ENCODE measurements at places on chromosomes 16 and 17.

GRCh38 chr17:51435171-51435552, 174.8 kb downstream of the UTP18 start:
- no peak for DNase-seq

DNA sequence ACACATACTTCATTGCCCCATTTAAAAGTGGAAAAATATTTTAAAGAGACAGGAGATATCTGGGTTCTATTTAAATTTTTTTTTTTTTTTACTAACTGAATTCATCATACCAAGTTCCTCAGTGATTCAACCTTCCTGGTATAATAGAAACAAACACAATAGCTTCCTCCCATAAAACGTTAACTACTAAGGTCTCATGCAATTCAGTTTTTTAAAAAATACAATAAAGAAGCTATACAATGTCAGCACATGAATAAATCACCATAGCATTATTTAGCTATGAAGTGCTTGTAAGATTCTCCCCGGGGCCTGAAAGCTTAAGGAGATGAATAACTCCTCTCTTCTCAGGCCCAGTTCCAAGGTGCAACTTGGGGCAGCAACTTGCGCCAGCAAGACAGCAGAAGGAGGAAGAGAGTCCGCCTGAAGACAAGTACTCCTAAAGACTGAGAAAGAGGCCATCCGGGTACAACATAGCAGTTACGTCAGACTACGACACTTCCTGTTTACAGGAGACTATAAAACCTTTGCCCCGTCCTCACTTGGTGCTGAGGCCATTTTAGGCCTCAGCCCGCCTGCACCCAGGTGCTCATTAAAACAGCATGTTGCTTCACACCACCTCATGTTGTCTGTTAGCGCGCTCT, 81.5 kb downstream of the MYO1D start:
- no peak for DNase-seq

DNA sequence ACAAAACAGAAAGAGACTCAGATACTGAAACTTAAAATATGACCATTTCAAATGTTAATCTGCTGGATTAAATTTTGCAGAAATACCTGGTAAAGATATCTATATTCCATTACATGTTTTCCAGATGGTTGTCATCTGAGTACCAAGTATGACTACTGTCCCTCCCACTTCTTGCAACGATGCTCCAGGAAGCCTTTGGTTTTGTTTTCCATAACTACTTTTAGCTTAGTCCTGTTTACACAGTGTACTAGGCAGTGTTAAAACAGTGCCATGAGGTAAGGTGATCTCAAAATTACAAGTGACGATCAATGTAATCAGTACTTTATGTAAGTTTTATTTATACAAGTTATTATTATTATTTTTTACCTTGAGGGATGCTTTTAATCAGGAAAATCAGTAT, 17.8 kb downstream of the SMARCE1 start:
- DNase-seq: no peak

- no peak for DNase-seq
Observed at GRCh38 chr17:15468126-15468525, 705 bp upstream of the CDRT4 start.

DNA sequence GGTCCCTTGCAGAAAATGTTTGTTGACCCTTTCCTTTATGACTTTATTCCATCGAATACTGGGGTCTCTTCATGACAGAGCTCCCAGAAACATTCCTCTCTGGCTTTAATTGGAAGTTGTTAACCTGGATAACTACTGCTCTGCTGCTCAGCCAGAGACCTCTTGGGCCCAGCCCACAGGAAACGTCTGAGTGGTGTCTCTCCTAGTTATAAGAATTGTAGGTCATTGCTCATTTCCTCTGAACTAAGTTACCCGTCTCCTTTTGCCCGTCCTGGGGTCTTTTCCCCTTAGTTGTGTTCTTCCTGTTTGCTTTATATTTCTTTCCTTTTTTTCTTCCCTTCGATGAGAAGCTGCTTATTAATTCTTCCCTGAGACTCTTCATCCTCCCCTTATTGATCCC, 9.0 kb downstream of the MAP2K6 start:
- no peak for DNase-seq

GRCh38 chr17:45405250-45406086, 27.2 kb downstream of the ARHGAP27 start:
- no peak for DNase-seq

GRCh38 chr17:28426081-28426519, 20.1 kb upstream of the SLC46A1 start:
- DNase-seq: no peak

DNA sequence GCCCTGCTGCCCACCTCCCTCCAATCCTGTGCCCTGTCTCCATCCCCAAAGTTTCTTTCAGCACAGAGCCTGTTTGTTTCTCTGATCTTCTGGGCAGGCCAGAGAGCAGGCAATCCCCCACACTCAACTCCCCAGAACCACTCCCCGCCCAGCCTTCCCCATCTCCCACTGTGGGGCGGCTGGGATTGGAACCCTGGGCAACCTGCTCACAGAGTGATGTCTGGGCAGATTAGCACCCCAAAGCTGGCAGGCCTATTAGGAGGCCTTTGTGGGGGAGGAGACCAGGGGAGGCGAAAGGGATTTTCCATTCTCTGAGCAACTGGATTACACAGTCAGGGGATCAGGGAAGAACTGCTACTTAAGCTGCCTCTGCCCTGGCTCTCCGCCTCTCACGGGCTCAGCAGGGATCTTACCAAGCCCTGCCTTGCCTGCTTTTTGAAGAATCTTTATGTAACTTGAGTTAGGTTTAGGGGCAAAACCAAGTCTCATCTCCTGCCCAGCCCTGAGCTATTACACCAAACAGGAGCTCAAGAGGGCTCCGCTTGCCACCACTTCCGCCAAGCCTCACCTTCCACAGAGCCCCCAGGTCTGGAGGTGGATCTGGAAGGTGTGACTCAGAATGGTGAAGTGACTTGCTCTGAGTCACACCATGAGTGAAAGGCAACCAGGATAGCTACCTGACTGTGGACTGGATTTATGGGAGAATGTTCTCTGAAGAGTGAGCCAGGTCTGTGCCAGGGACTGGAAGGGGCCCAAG, 16.0 kb upstream of the LHX1 start:
- DNase-seq: no peak

DNA sequence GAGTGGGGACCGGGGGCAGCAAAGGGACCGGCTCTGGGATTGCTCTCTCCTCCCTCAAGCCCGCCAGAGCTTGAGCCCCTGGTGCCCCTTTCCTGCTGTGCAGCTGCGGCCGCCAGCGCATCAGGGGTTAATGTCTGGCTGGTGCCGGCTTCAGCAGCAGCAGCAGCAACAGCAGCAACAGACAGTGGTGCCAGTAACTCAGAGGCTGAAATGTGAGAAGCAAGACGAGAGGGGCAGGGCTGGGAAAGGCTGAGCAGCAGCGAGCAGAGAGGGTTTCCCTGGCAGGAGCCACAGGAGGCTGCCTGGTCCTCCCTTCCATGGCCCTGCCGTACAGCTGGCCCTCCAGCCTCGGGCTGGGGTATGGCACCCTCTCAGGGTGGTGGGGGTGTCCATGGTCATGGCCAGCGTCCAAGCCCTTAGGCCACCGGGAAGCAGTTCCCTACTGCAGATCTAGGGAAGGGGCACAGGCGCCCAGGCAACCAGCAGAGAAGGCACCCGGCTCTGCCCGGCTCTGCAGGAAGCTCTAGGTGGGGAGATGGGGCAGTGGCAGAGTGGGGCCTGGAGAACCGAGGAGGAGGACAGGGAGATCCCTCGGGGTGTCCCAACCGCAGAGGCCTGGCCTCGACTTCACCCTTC, 21.1 kb upstream of the TFAP4 start:
- no peak for DNase-seq

DNA sequence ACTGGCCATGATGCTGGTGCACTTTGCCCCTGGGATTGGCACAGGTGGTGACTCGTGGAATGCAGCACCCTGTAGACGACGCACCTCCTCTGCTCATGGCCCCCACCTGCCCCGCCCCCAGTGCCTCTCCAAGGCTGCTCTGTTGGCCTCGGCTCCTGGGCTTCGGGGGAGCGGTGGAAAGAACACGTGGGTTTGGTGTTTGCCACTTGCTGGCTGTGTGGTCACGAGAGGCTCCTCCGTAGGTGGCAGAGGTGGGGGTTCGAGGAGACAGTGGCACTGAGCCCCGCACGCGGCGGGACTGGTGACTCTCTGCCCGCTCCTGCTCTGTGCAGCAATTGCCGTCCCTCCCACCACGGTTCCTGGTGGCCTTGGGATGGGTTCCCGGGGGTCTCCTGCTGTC, 82.8 kb upstream of the ZNF750 start:
- no peak for DNase-seq

DNA sequence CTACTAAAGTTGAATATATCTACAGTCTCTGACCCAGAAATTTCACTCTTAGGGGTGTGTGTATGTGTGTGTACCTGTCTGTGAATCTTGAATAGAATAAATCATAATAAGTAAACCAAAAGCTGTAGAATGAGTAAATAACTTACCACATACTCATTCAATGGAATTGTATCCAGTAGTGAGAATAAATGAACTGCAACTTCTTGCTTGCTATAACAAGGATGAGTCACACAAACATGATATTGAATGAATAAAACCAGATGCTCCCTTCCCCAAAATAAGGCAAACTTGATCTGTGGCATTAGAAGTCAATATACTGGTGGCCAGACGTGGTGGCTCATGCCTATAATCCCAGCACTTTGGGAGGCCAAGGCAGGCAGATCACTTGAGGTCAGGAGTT, 259.8 kb upstream of the MON1B start:
- no peak for DNase-seq

DNA sequence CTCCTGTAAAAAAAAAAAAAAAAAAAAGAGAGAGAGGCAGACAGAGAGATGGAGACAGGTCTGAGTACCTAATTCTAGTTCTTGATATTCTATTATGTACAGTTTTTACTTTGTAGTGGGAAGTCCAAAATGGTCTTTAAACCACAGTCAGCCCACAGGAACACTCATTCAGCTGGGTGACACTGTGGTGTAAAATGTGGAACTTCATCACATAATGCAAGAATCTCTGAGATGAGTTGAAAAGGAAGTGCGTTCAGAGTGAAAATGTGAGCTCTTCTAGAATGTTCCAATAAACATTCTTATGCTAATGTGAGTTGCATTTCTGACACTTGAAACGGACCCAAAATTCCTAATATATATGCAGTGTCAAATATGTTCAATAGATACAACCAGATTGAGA, 972.1 kb downstream of the CDH11 start:
- no peak for DNase-seq

- DNase-seq: no peak
Observed at GRCh38 chr17:50952013-50952412, 85.9 kb upstream of the TOB1 start.

- no peak for DNase-seq
Observed at GRCh38 chr16:10171221-10171620, 11.0 kb downstream of the GRIN2A start.

DNA sequence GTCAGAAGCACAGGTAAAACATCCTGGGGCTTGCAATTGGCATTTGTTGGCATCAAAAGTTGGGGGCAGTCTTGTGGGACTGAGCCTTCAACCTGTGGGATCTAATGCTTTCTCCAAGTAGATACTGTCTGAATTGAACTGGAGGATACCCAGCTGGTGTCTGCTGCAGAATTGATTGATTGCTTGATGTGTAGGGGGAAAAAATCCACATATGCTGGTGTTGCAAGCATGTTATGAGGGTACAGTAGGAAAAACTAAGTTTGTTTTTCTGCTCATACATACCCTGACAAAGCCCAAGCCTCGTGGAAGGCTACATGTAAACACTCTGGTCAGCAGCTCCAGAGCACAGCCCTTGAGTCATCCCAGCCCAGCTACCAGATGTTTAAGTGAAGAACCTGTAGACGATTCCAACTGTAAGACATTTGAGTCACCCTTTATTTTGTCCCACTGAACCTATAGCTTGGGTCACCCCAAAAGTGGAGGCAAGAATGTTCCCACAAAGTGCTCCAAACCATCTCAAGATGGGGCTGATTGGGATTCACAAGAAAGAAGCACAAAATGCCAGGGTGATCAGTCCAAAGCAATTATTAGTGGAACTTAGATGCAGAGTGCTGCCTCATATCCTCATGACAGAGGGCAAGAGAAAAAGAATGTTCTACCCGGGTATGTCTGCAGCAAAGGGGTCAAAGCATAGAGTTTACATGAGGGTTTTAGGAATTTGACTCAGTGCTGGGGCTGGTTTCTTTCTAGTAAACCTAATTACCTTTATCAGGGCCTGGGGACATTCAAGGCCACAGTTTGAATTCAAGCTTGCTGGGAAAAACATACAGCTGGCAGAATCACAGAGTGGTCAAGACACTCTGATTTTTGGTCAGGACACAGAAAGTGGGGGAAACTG, 9.6 kb upstream of the APPBP2 start:
- no peak for DNase-seq

DNA sequence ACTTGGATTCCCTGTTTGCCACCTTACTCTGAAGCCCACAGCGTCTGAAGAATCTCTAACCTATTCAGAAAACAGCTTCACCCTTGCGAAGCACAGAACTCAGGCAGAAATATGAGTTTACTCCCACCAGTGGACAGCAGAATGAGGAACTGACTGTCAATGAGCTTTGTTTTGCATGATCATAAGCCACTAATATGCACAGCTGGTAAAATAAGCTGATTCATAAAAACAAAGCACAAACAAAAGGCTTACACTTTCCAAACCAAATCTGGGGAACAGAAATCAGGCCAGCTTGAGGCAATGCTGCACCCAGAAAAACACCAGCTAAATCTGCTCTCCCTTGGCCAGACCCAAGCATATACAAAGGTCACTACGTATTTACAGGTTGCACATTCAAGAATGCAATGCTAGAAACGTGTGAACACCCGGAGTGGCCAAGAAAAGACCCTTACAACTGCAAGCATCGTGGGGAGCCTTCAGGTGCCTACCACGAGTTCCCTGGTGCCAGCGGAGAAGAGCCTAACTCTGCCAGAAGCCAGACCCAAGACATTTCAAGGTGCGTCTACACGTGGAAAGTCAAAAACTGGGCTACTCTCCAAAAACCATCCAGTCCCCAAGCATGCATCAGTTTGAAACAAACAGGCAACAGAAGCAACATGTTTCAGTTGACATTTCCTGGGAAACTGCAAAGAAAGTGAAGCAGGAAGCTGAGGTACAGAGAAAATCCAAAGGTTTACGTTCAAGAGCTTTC, 207.1 kb downstream of the ZFHX3 start:
- no peak for DNase-seq

DNA sequence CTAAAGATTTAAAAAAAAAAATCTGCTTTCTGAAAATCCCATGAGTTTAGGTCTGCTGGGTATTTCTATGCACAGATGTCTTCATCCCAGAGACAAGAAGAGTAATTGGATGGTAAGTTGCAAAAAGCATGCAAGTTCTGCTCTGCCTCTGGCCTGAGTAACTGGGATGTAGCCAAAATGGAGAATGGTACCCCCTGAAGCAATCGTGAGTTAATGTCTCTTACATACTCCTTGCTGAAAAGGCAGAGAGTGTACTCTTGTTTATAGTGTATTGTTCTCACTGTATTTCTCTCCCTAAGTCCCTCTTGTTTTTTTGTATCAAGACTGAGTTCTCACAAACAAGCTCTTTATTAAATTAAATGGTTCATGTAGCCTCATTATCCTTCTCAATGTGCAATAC, 259.0 kb downstream of the IRX3 start:
- no peak for DNase-seq

DNA sequence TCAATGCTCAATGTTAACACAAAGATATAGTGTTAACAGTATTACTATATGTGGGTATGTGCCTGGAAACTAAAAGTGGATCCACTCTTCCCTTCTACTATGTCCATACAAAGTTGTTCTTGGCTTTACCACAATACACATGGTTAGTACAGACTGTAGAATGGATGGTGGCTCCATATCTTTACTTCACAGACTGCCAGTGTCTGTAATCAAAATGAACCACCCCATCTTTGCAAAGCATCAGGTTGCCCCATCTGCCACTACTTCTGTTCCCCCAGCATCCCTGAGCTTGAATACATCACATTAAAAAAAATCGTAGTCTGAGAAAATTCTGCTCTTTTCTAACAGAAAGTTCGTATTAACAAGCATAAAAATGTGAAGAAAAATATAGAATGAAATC, 30.0 kb downstream of the USP32 start:
- DNase-seq: no peak

GRCh38 chr17:7742729-7743128, 25.2 kb downstream of the DNAH2 start:
- no peak for DNase-seq
